ENCODE measurements at places on chromosomes 4 and X.

DNA sequence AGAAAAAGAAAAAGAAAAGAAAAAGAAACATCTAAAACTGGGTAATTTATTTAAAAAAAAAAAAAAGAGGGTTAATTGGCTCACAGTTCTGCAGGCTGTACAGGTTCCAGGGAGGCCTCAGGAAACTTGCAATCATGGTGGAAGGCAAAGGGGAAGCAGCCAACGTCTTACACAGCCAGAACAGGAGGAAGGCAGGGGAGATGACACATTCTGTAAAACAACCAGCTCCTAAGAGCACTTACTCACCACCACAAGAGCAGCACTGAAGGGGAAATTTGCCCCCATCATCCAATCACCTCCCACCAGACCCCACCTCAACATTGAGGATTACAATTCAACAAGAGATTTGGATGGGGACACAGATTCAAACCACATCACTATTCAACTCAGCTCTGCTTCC lies 36.8 kb upstream of the TMEM184C start:
- DNase-seq = no peak

- DNase-seq = no peak
Measured at GRCh38 chr4:22869235-22869634, 176.5 kb downstream of the GBA3 start.

GRCh38 chr4:139315221-139315675 lies 13.0 kb upstream of the NDUFC1 start:
- no peak for DNase-seq

GRCh38 chr4:14091966-14092365 lies 464.4 kb upstream of the BOD1L1 start:
- no peak for DNase-seq

DNA sequence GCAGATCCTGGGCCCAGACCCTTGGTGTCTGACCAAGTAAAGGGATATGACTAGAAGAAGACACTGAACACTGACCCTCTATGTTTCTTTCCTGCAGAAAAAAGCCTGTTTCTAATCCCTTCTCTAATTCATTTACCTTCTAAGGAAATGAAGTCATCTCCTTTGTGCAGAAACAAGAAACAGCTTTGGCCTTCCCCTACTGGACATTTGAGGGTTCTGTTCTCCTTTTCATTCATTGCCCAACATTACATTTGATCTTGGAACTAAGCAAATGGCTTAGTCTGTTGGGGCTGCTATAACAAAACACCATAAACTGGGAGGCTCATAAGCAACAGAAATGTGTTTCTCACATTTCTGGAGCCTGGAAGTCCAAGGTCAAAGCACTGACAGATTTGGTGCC lies 20.0 kb downstream of the HCCS start:
- no peak for DNase-seq

- peak; percentile 11 for DNase-seq
Measured at GRCh38 chr4:15001248-15001868, 923 bp upstream of the CPEB2 start.

- DNase-seq = no peak
Measured at GRCh38 chr4:152997771-152998487, 61.8 kb downstream of the FHDC1 start.

DNA sequence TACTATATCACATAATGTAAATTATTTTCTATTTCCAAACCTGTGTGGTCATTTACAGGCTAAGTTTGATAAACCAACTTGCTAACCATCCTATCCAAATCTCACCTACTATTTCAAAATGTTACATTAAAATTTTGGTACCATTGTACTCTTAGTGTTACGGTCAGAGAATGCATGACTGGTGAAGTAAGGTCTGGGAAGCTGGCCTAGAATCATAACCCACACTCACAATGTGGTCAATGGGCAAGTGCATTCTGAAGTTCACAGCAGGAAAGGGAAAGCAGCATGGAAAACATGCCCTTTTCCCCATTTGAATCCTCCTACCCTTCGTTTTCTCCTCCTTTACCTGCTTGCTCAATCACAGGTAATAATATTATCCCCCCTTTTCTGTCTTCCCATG lies 54.4 kb downstream of the PPP3CA start:
- DNase-seq = no peak

DNA sequence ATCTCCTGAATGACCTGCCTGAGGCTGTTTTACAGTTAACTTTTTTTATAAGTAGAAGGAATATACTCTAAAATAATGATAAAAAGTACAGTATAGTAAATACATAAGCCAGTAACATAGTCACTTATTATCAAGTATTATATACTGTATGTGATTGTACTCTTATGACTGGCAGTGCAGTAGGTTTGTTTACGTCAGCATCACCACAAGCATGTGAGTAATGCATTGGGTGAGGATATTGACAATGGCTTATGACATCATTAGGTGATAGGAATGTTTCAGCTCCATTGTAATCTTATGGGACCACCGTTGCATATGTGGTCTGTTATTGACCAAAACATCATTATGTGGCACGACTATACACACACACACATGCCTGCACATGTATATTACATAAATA lies 20.5 kb downstream of the NUDT9 start:
- DNase-seq = no peak

GRCh38 chr4:52032005-52032404 lies 6.1 kb downstream of the SGCB start:
- DNase-seq = no peak

DNA sequence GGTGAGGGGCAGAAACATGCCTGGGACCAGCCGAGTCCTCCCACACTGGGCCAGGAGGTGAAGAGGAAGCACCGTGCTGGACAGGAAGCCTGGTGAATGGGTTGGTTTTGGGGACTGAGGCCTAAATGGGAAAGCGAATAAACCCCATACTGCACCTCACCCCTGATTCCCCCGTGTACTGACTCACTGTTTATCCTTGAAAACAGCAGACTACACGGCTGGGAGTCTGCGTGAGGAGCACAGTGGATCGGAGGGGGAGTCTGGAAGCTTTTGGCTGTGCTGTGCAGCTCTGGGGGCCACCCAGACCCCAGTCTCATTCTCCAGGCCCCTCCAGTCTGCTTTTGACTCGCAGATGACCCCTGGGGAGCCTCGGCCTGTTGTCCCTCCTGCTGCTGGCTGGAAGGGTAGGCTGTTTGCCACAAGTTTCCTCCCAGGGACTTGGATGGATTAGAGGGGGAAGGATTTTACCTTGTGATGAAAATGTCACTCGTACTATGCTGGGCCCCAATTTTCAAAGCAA lies 90.0 kb downstream of the PSAPL1 start:
- no peak for DNase-seq
